Activated naive CD4-positive, alpha-beta T cell treated with Interleukin-2 at 50 U/mL for 16 hours (primary cell): ENCODE measurements at places on chromosomes 16 and 17.
A peak's percentile ranks its signal among the peaks of the same experiment; 100 is the strongest.

GRCh38 chr17:8692916-8693315, 51.7 kb downstream of the CCDC42 start:
- DNase-seq: no peak

DNA sequence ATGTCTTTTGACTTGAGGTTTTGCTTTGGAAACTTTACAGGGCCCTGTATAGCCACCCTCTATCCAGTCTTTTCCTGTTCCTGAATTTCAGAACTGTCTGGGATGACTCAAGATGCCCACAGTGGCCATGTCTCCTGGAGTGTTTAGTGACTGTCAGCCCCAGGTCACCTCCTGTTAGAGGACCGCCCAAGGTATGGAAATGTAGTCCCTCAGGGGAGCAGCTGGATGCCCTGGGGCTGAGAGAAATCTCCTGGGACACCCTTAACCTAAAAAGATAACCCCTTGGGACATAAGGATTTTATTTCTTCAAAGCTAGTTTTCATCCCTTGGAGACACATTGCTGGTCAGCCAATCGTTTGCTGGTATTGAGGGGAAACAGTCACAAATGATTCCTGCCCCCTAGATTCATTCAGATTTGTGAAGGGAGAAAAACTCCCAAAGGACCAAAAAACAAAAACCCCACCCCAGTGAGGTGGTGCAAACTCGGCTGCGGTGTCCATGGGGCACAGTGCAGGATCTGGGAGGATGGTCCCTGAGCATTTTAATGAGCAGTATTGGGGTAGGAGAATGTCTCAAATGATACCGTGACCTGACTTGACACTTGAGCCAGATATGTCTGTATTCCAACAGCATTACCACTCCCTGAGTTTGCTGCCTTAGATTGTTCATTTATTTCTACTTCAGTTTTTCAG, 1.7 kb downstream of the ZNF267 start:
- DNase-seq: peak; percentile 37

GRCh38 chr17:40451420-40451819, 8.2 kb downstream of the IGFBP4 start:
- DNase-seq: no peak

GRCh38 chr17:77372444-77373298, 231.9 kb downstream of the SEC14L1 start:
- peak; percentile 58 for DNase-seq

GRCh38 chr16:50961952-50962351, 189.1 kb downstream of the SALL1 start:
- DNase-seq: no peak

DNA sequence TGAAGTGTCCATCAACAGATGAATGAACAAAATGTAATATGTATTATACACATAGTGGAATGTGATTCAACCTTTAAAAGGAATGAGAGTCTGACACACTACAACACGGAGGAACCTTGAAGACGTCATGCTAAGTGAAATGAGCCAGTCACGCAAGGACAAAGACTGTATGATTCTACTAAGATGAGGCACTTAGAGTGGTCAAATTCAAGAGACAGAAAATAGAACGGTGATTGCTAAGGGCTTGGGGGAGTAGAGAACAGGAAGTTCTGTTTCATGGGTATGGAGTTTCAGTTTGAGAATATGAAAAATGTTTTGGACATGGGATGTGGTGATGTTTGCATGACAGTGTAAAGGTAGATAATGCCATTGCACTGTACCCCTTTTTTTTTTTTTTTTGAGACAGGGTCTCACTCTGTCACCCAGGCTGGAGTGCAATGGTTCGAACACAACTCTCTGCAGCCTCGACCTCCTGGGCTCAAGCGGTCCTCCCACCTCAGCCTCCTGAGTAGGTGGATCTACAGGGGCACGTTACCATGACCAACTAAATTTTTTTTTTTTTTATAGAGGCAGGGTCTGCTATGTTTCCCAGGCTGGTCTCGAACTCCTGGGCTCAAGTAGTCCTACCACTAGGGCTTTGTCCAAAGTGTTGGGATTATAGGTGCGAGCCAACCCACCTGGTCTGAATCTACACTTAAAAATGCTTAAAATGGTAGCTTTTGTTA, 2.9 kb upstream of the CCDC102A start:
- peak; percentile 13 for DNase-seq

DNA sequence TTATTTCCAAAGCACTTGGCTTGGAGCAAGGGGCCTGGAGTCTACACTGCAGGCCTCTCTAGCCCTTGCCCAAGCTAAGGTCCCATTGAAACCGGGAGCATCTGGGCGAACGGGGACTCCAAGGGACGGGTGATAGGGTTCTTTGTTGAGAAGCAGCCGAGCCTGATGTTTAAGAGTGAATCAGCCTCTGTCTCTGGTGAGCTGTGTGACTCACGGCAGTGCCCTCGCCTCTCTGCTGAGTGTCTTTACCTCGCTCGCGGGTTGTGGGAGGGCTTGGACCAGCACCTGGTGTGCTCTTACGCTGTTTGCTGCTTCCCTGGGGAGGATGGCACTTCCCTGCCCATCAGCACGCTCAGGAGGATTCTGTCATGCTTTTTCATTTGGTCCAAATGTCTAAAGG, 1.3 kb downstream of the HGS start:
- DNase-seq: peak; percentile 62

DNA sequence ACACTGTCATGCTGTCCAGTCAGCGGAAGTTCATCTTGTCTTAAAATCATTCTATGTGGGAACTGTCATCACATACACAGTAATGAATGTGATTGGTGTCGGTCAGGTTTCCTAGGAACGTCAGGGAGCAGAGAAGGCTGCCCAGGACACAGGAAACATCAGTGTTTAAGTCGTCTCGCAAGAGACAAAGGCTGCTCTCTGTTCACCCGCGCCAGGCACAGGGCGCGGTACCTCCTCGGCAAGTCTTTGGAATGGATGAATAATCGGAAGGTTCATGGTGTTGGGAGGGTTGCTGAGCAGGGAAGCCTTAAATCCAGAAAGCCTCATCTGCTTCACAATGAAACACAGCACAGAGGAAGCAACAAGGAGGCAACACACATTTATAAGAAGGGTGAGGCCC, 148.2 kb downstream of the CPPED1 start:
- DNase-seq: no peak

- DNase-seq: no peak
These were observed 847 bp downstream of the CKLF start for GRCh38 chr16:66553223-66553622.

DNA sequence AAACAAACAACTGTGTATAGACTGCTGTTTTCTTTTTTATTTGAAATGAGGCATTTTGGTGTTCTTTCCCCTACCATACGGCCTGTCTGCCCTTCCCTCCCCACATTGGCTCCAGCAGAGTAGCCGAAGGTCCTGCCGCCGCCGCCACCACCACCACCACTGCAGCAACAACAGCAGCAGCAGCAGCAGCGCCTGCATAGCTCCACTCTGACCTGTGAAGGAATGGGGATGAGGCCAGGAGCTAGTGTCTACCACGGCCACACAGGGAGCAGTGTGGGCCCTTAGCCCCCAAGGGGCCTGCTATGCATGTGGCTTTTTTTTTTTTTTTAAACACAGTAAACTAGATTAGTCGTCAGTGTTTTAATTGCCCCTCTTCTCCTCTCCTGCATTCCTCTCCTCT, 5.6 kb upstream of the CDK5R1 start:
- DNase-seq: no peak

- DNase-seq: no peak
These were observed 18.5 kb downstream of the PLLP start for GRCh38 chr16:57265850-57266530.

DNA sequence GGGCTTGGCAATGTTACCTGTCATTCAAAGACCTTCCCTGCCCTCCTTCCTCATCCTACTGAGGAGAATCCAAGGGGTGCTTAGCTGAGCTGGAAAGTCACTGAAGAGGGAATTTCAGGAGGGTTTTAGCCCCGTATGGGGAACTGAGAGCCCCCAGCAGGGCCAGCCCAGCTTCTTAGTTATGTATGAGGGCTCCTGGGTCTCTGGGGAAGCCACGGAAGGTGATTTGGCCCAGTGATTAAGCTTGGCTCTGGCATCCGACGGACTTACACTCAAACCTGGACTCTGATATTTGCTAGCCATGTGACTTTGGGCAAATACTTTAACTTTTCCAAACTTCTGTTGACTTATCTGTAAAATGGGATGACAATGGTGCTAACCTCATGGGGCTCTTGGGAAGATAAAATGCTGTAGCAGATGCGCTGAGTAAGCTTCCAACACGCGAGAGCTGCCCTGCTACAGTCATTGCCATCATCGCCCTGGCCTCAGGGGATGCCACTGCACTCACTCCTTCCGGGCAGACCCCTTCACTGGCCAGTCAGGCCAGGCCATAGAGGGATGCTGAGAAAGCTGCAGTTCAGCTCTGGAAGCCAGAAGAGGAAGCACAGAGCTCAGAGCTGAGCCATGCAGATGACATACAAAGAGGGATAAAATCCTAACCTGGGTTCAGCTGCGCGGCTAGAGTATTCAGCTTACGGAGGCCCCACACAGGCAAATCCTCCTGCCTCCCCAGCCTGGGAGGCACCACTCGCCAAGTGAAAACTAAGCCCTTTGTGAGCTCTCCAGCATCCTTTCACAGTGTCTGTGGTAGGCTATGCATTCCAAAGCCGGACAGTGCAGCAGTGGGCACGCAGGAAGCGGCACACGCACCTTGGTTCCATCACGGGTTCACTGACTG, 44.9 kb upstream of the PIK3R6 start:
- DNase-seq: no peak

- no peak for DNase-seq
These were observed 17.0 kb upstream of the RAB11FIP4 start for GRCh38 chr17:31374503-31374902.

DNA sequence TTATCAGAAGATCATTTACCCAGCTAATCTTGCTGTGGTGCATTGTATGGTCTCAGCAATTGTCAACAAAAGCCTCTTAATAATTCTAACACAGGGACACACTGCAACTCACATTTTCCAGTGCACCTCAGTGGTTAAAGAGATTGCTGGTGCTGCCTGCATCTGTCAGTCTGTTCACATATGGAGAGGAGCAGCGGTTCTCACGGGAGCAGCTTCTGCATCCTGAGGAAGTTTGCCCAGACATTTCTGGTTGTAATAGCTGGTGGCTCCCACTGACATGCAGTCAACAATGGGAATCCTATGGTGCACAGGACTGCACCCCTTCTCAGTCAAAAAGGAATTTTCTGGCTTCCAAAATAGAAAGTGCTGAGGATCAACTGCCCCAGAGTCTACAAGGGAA, 7.8 kb downstream of the GGA2 start:
- no peak for DNase-seq

- peak; percentile 85 for DNase-seq
These were observed 1.8 kb downstream of the GJD3 start for GRCh38 chr17:40362696-40363110.

DNA sequence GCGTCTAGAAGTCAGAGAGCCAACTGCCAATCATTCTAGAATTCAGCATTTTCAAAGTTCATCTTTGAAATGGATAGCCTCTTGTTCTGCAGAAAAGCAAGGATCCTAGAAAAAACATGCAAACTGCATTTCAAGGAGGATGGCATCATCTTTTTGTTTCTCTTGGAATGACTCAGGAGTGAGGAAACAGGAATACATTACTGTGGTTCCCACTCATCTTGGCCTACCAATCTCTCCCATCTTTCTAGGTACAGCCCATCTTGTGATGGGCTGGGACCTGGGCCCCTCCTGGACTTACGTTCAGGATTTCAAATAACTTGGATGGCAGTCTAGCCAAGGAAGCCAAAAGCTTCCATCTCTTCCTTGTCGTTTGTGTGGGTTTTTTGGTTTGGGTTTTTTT, 363.4 kb downstream of the CDH13 start:
- no peak for DNase-seq

- no peak for DNase-seq
These were observed 946 bp downstream of the OSGIN1 start for GRCh38 chr16:83953796-83954576.

DNA sequence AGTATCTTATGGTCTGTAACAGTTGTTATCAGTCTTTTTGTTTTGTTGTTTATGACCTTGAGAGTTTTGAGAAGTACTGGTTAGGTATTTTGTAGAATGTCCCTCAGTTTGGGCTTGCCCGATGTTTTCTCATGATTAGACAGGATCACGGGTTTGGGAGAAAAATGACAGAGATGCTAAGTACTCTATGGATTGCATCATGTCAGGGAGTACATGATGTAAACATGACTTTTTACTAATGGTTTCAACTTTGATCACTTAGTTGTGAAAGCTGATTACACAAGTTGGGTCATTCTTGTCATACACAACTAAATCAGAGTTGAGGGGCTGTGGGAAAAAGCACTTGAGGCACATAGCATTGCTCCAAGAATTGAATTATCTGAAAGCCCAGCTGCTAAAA, 94.7 kb upstream of the SIAH1 start:
- DNase-seq: no peak

DNA sequence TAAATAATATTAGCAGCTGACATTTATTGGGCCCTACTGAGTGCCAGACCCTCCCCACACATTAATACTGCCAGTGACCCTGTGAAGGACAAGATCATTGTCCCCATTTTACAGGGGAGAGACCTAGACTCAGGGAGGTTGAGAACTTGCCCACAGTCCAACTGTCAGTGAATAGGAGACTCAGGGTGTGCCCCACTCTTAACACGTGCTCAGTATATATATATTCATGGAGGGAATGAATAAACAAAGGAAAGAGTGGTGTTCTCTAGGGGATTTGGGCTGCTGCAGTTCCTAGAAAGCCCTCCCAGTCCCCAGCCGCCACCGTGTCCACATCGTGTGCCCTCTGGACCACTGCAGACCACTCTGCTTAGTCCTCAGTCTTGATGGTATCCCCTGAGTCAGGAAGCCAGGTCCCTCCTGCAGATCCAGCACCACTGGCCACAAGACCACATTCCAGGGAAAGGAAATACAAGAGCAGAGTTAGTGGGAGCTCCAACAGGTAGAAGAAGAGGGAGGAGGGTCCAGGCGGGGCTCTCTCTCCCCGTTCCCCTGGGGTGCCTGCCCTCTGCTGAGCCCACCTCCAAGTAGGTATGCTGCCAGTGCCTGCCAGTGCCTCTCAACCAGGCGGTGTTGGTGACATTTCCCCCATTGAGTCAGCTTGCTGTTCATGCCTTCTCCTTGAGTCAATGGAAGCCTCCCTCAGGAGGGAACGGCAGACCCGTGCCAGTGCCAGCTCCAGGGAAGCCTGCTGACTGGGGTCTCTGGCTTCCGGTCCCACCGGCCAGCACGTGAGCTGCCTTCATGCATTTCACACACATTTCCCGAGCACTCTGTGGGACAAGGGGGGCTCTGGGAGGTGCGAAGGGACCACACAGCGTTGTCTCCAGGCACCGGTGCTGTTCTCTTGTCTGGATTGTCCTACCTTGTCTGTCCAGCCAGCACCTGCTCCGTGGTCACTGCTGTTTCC, 75.6 kb downstream of the GNAO1 start:
- DNase-seq: no peak

- no peak for DNase-seq
These were observed 1.8 kb upstream of the NECAB2 start for GRCh38 chr16:83966153-83966696.
